ENCODE measurements at places on chromosomes 4 and X.
A peak's percentile ranks its signal among the peaks of the same experiment; 100 is the strongest.

DNA sequence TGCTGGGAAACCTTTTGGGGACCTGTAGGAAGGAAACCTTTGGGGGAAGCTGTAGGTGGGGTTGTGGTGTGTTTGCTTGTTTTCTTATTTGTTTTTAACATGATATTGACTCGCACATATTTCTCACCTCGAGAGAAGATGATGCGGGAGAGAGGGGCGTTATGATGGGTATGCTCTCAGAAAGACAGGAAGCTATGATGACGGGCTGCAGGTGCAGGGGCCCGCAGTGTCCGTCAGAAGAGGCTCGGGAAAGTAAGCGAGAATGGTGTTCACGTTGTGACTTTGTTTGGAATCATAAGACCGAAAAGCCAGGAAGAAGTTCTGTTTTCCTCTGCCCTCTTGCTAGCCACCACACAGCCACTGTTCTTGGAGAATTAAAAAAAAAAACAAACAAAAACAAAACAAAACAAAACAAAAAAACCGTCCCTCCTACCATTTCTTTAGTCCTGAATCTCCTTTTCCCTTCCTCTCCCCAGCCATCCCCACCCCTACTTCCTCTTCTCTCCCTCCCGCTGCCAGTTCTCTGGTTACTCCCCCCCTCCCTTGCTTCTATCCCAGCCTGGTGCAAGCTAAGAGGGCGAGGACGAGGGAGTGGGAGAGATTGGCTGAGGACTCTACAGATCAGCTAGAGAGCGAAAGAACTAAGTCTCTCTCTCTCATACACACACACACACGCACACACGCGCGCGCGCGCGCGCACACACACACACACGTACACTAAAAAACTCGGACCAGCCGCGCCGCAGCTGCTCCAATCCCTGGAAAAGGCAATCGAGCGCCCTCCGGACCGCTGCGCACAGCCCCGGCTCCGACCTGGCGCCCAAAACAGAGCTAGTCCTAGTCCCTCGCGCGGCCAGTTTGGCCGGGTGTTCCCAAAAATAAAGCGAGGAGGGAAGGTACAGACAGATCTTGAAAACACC lies at the start of gene BMP3:
Gene BMP3 (plus strand): TSS at position 648 of the 920 bp plus-strand sequence. CDS start 577 bp downstream, outside the sequence.
- DNase-seq: peak; percentile 73

GRCh38 chr4:174828845-174829701 lies at the start of gene GLRA3:
Gene GLRA3 (minus strand): TSS chr4:174829247. CDS start chr4:174828811, 436 bp downstream.
- peak; percentile 63 for DNase-seq

DNA sequence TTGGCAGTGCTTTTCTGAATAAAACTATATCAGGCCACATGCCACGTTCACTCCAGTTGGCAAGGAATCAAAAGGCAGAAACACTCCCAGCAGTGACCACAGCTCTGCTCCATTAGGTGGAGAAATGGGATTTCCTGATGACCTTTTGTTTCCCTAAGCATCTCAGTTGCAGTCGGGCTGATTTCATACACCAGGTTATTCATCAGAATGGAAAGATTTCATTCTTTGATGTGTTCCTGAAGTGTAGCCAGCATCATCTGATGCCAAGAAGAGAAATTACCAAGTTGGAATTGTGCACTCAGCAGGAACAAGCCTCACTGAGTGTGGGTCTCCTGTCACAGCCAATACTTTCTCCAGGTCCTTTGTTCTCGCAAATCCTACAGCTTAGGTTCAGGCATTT lies 193.7 kb downstream of the SPATA18 start:
- DNase-seq: peak; percentile 67

- peak; percentile 71 for DNase-seq
Measured at GRCh38 chr4:104064646-104065577, 345.1 kb upstream of the TACR3 start.

DNA sequence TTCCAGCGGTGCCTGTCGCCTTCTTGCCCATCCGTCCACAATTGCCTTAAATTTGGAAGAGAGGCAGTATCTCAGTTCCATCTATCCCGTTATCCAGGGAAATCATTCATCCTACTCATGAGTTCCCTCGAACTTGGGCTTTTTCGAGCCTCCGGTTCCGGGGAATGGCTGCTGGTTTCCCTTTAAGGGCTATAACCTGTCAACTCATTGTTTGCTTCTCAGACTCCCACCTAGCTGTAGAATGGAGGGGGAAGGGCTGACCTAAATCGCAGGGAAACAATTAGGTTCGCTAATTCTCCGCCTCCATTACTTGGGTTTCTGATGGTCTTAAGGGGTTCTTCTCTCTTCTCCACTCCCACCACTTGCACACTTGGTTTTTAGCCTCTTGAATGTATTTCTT lies 1.2 kb downstream of the UCHL1 start:
- no peak for DNase-seq

- no peak for DNase-seq
Measured at GRCh38 chr4:7714738-7715137, 224.9 kb downstream of the AFAP1 start.

DNA sequence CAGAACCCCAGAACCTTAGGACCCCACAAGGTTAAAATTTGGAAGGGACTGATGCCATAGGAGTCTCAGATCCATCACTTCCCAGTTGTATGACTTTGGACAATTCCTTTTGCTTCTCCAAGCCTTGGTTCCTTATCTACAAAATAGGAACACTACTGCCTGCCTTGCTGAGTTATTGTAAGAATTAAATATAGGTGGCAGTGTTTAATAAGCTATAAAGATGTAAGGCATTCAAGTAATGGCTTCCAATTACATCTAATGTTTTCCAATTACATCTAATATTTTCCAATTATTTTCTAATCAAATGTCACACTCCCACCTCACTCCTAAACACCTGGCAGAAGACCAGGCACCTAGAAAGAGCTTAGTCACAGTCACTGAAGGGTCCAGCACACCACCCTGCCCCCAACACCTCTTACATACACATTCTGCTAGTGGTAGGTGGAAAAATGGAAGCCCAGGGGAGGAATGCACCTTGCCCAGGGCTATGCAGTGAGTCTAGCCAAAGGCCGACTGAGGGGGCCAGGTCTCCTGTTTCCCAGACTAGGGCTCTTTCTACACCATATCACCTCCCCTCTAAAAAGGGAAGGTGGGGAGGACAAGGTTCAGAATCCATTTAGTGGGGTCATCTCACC lies 24.5 kb upstream of the KDM5C start:
- no peak for DNase-seq

- DNase-seq: no peak
Measured at GRCh38 chrX:66021401-66021764, 18.5 kb downstream of the VSIG4 start.
